ENCODE measurements at places on chromosomes 1 and 21.

DNA sequence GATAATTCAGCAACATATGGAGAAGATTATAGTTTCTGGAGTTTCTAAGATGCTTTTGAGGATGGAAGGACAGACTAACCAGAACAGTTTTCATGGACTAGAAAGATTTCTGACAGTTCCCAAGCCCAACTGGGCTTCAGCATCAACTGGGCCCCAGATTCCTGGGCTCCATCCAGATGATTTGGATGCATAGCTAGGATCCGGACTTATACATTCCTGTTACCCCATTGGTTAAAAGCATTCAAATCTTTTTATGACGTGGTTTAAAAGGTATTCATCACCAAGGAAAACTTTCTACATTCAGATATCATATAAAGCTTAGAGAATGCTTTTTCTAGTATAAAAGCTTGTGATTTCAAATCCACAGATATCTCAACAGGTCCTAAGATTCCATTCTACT is 29.7 kb downstream of the TSHB start:
- no peak for DNase-seq

DNA sequence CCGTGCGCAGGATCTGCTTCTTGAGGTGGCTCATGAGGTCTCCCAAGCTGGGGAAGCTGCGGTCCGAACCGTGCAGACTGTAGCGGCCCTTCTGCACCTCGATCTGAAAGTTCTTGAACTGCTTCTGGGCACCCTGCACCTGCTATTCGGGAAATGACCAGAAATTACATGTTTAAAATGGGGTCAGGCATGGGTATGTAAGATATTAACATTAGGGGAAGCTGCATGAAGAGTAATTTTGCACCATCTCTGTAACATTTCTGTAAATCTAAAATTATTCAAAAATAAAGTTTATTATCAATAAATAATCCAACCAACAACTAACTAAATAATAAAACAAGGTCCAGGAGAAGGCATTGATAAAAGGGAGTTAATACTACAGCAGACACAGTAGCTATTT is 110.7 kb downstream of the RAVER2 start:
- no peak for DNase-seq

- no peak for DNase-seq
Measured at GRCh38 chr1:38028105-38028591, 15.6 kb downstream of the UTP11 start.

DNA sequence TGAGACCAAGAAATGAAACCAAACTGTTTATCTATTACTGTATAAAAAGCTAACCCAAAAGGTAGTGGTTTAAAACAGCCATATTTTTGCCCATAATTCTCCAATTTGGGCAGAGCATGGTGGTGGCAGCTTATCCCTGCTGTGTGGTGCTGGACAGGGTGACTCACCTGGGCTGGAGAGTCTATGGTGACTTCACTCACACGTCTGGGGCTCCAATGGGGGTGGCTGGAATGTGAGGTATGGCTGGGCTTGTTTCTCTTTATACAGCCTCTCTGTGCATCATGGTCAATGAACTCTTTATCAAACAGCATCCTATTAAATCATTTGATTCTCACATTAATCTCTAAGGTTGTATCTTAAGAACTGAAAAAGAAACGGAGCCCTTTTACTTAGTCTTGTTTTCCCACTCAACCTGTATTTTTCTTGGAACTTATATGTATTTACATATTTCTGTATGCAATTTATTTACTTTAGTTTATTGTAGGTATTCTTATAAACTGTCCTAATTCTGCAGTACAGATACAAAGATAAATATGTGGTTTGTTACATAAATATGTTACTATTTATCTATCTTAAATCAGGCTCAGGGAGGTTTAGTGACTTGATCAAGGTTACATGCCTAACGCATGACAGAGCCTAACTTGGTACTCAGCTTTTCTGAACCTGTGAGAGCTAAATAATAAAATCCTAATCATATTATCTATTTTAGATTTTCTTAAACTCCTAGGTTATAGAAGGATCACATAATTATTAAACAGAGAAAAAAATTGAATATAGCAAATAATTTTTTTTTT is 37.5 kb upstream of the WLS start:
- DNase-seq = peak; percentile 4

GRCh38 chr1:91754816-91755580 is 131.0 kb downstream of the TGFBR3 start:
- DNase-seq = peak; percentile 81

DNA sequence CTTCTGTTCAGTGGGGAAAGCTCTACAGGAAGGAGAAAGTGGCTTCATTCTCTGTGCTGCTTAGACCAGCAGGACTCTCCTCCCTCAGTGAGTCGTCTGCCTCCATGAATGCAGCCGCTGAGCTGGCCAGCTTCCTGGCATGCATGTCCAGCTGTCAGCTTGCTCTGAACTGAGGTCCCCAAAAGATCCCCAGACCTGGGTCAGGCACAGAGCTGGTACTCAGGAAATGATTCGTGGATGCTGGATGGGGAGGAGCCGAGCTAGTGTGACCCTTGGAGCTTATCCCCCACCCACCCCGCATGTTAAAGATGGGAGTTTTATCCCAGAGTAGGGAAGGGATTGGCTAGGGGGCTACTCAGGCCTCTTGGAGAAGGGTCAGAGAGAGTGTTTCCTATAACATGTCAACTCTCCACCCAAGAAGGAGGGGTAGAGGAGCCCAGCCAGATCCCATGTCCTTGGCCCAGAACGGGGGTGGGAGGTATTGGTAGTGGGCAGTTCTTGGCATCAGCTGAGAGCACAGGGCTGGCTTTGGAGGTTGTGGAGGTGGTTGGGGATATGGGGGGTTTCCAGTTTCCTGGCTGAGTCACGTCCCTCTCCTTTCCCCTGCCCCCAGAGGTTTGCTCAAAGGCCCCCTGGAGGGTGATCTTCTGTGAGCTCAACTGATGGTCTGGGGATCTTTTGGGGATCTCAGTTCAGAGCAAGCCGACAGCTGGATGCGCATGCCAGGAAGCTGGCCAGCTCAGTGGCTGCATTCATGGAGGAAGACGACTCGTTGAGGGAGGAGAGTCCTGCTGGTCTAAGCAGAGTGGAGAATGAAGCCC is 110.1 kb downstream of the FOXD2 start:
- no peak for DNase-seq

- DNase-seq = no peak
Measured at GRCh38 chr21:43950936-43951335, 61.2 kb upstream of the TRAPPC10 start.

- DNase-seq = no peak
Measured at GRCh38 chr21:38498057-38498833, at the start of gene ERG. ERG (minus strand) TSS chr21:38498477; CDS start chr21:38498380, 97 bp downstream.

DNA sequence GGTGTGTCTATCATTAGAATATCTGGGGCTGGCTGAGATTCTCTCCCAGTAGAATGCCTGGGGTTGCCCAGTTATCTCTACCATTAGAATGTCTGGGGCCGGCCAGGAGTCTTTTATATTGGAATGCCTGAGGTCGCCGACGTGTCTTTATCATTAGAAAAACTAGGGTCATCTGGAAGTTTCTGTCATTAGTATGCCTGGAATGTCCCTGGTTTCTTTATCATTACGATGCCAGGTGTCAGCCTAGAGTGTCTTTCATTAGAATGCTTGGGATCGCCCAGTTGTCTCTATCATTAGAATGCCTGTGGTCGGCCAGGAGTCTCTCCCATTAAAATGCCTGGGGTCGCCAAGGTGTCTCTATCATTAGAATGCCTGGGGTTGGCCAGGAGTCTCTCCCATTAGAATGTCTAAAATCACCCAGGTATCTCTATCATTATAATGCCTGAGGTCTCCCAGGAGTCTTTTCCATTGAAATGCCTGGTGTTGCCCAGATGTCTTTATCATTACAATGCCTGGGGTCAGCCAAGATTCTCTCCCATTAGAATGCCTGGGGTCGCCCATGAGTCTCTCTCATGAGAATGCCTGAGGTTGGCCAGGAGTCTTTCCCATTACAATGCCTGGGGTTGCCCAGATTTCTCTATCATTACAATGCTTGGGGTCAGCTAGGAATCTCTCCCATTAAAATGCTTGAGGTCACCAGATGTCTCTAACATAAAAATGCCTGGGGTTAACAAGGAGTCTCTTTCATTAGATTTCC is 53.2 kb downstream of the RNF187 start:
- no peak for DNase-seq

DNA sequence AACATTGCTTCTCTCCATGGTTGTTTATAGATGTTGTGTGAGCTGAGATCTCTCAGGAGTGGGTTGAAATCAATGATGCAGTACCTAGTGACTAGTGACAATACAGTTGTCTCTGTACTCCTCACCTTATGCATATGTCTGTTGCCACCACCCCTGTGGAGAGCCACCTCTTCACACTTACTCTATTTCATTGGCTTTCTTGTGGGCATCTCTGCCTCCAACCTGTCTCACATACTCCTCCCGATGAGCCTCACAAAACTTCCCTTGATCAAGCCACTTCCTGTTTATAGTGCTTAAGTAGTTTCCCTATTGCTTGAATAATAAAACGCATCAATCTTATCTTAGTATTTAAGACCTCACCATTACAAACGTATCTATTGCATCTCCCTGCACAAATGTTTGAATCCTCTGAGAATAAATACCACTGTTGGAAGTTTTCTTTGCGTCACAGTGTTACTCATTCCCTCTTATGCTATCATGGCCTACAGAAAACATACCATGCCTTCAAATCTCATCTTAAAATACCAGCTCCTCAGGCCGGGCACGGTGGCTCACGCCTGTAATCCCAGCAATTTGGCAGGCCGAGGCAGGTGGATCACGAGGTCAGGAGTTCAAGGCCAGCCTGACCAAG is 54.7 kb upstream of the GREM2 start:
- no peak for DNase-seq

DNA sequence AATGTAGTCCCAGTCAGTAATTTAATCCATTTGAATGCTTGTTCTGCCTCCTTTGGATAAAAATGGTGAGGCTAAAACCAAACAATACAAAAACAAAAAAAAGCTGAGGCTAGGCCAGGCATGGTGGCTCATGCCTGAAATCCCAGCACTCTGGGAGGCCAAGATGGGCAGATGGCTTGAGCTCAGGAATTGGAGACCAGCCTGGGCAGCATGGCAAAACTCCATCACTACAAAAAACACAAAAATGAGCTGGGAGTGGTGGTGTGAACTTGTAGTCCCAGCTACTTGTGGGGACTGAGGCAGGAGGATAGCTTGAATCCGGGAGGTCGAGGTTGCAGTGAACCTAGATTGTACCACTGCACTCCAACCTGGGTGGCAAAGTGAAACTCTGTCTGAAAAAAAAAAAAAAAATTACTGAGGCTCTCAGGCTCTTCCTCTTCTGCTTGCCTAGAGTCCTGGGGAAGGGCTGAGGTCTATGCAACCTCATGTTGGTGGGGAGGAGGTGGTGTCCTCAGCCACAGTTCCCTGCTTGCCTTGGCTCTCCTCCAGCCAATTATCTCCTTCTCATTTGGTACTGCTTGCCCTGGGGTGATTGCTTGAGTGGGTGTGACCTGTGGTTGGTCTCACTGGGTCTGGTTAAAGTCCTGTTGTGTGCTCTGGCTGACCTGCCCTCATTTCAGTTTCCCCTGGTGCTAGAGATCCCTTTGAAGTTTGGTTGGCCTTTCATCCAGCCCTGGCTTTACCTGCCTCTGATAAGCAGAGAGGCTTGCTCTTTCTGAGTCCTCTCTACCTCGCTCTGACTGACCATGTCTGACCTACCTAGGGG is 20.9 kb downstream of the S1PR1 start:
- no peak for DNase-seq

GRCh38 chr1:177106614-177107365 is 57.7 kb downstream of the ASTN1 start:
- DNase-seq = no peak

DNA sequence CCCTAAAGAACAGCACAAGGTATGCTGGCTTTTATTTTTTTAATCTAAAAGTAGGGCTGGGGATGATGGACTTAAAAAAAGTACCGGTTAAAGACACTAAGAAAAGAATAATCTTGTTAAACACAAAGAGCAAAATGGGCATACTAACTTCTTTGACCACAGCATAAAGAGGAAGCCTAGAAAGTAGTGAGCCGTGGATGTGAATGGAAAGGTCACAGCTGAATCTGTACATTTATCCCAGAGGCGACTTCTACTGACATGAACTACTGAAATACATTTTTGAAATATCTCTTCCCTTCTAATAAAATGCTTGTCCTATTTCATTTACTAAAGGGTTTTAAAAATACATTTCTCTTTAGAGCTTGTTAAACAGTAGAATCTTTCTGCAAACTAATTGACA is 140.7 kb downstream of the SLC45A1 start:
- DNase-seq = no peak

DNA sequence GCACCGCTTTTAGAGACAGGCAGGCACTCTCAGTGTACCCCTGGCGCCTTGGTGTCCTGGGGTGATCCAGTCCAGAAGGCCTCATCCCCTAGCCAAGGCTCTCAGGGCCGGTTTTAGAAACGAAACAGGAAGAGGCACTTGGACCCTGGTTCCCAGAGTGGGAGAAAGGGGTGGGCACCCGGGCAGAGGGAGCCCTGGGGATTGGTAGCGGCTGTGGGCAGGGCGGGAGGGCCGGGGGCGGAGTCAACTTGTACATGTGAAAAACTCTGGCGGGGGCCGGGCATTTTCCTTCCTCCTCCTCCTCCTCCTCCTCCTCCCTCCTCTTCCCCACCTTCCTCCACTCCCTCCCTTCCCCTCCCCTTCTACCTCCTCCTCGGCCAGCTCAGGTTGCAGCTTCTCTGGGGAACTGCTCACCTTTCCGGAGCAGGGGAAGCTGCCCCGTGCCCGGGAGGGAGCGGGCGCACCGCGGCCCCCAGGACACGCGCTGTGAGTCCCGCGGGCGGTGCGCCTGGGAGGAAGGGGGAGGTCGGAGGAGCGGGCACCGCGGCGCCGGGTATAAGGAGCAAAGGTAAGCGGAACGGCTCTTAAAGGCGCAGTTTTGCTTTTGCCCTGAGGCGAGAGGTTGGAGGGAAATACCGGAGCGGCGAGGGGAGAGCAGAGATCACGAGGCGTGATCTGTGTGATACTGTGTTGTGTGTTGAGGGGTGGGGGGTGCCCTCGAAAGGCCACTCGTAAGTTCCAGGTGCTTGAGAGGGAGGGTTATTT is at the start of gene CDK18:
CDK18 (plus strand) TSS at position 359 of the 765 bp plus-strand sequence. CDS start 18,499 bp downstream, outside the sequence.
- no peak for DNase-seq

GRCh38 chr1:61457526-61458040 is 267.4 kb downstream of the TM2D1 start:
- DNase-seq = no peak

- no peak for DNase-seq
Measured at GRCh38 chr1:185735701-185736064, 1.5 kb downstream of the HMCN1 start.

DNA sequence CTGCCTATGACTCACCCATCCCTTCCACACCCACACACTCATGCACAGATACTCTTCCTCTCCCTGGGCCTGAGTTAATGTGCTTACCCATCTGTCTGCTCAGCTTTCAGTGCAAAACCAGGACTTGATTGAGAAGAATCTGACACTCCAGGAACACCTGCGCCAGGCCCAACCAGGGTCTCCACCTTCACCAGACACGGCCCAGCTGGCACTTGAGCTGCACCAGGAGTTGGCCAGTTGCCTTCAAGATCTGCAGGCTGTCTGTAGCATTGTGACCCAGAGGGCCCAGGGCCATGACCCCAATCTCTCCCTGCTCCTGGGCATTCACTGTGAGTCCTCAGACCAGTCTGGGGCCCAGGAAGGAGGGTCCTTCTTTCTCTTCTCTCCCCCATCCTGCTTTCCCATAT is 3.5 kb upstream of the SH3BGRL3 start:
- no peak for DNase-seq

Measured in HFF-Myc (cell line).